GM04503 (cell line): ENCODE measurements at places on chromosomes 7 and 10.

DNA sequence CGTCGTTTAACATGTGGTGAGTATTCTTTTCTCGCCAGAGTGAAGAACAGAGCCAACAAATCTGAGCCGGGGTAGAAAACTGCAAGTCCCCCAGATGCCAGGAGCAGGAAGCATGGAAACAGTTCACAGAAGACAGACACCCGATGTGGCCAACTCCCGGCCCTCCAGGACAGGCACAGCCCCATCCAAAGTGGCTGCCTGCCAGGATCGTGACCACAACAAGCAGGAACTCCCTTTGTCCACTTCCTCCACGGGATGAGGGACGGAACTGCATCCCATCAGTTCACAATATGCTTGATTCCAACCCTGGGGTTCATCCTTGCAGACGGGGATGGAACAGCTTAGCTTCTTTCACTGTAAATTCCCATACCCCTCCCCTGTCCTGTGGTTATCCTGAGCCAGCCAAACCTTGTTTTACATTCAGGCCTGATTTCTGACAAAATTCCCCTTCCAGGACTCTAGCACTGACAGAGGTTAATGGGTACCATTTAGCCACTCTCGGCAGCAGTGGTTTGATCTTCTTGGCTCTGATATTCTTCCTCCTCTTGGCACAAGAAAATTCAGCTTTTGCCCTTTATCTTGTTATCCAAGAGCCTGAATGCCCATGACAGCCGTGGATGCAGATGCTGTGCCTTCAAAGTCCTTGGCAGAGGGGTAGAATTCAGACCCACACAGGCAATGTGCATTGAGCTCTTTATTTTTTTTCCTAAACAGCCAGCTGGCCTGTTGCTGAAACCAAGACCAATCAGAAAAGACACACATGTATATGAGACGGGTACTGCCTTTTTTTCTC lies 105.5 kb upstream of the FAM204A start:
- DNase-seq, result no peak

DNA sequence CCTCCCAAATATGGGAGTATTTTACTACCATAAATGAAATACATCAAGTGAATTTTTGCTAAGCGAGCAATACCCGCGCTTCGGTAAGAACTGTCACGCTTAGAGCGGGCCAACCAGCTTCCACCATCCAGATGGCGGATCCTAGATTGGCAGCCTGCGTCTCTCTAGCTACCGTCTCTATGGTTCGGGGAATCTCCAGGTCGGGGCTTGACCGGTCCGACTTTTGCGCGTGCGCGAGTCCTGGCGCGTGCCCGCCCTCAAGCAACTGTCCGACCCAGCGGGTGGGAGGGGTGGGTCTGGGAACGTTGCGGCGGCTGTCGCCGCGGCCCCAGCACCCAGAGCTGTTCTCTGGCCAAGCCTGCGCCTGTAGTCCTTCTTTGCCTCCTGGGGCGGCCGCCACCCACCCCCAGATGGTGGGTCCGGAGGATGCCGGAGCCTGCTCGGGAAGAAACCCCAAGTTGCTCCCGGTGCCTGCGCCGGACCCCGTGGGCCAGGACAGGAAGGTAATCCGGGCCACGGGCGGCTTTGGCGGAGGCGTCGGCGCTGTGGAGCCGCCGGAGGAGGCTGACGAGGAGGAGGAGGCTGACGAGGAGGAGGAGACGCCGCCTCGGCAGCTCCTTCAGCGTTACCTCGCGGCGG lies at the start of gene TBC1D12:
TBC1D12 (plus strand) TSS at position 338 of the 639 bp plus-strand sequence; CDS start at position 411, 73 bp downstream.
- DNase-seq, result peak; percentile 85

GRCh38 chr10:12663863-12664262 lies 314.5 kb downstream of the CAMK1D start:
- DNase-seq, result no peak

DNA sequence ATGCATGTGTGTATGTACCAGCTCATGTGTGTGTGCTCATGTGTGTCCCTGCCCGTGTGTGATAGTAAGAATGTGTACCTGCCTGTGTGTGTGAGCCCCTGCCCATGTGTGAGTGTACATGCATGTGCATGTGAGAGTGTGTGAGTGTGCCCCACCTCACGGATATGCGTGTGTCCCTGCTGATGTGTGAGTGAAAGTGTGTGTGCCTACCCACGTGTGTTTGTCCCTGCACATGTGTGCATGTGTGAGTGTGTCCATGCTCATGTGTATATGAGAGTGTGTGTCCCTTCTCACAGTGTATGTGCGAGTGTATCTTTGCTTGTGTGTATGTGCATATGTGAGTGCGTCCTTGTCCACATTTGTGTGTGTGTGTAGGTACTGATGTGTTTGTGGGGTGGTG lies 69.6 kb downstream of the CDH23 start:
- DNase-seq, result no peak

DNA sequence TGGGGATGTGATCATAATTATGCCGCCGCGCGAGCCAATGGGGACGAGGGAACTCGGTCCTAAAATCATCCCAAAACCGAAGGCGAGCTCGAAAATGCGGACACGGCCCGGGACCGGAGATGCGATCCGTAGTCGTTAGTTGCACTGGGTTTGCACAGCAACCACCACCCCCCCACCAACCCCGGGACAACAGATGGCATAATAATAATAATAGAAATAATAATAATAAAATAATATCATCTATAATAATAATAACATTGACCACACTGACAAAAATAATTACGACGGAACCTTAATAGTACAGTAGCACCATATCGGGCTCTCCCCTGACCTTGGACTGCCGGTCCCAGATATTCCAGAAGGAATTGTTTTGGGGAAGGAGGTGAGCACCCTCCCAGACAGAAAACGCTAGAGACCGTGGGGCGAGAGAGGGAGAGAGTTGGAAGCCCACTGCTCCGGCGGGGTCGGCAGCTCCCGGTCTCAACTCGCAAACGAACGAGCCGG lies 1.1 kb upstream of the EMX2 start:
- peak; percentile 72 for DNase-seq

GRCh38 chr10:25142116-25142864 lies 32.5 kb upstream of the GPR158 start:
- DNase-seq, result no peak

DNA sequence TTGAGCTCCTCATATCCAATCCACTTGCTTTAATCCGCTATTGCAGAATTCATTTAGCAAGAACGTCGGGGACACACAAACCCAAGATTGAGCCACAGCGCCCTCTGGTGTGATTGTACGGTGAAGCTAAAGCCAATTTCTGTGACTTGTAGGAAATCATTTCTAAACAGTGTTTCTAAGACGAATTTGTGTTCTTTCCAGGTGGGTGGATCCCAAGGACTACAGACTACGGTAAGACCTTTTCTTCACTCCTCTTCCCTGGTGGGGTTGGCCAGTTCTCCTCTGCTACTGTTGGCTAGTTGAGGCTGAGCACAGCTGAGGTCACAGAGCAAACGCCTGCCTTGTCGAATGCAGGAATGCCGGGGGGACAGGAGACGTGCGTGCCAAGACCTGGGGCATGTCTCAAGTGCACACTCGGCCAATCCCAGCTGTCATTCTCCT lies 5.2 kb downstream of the DMBT1 start:
- peak; percentile 35 for DNase-seq

- no peak for DNase-seq
Observed at GRCh38 chr7:51275532-51275931, 41.1 kb downstream of the COBL start.

GRCh38 chr7:124943472-124943871 lies 13.8 kb upstream of the POT1 start:
- DNase-seq, result no peak
